ENCODE measurements at places on chromosomes 6 and 20.

DNA sequence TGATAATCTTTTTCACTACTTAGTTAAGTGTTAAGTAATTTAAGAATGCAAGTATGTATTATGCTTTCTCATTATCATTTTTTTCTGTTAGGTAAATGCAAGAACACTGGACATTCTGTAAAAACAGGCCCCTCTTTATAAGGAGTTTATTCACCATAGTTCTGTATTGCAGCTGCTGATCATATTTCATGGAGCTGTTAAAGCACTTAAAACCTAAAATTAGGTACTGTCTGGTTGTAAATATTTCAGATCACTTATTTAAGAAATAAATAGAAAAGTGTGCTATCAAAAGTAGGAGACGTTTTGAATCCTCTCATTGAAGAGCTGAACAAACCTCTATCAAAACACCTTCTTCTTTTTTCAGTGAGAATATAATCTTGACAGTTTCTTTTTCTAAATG is 3.9 kb downstream of the EYA4 start:
- no peak for DNase-seq

GRCh38 chr6:90175627-90176538 is 120.8 kb downstream of the BACH2 start:
- DNase-seq = no peak

- DNase-seq = no peak
Observed at GRCh38 chr20:34514897-34515483, 1.2 kb upstream of the DYNLRB1 start.

DNA sequence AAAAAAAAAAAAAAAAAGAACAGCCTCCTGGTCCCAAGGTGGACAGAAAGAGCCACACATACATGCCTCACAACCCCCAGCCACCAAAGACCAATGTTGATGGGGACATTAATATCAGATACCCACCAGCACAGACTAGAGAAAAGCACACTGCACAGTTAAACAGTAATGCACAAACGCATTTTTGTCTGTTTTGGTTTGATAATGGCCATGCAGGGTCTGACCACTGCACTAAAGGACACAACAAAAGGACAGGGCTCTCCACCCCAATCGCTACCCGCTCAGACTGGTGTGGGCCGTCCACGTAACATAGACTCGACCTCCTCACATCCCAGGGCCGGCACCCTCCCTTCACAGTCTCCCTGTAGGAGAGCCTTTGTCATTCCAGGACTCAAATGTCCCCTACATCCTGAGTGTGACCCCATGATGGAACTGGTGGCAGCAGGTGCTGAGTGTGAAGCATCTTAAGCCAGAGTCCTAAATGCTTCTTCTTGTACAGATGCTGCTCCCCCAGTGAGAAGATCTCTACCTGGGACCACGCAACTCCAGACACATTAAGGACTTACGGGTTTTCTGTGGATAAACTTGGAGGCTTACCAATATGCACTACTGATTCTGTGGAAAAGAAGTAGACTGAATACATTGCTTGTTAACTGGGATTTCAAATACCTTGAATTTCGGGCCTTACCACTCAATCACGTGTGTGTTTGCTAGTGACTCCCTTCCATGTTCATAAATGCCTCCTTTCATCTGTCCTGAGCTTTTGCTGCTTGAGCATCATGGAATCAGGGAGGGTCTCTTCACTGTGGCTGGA is 28.0 kb downstream of the RRBP1 start:
- no peak for DNase-seq

DNA sequence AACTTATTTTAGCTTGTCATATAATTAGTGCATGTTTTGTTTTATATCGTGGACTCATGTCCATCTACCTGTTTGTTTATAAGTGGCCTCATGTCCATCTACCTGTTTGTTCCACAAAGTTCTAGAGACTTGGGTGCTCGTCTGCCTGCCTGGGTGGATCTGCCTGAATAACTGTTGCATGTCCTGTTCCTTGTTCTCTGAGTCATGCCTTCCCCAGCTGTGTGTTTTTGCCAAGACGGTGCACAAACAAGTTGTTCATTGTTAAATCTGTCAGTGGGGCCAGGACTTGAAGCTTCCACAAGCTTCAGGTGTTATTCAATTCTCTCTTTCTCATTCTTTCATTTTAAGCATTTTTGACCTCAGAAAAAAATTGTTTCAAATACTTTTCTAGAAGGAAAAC is 358.0 kb upstream of the CITED2 start:
- peak; percentile 48 for DNase-seq

DNA sequence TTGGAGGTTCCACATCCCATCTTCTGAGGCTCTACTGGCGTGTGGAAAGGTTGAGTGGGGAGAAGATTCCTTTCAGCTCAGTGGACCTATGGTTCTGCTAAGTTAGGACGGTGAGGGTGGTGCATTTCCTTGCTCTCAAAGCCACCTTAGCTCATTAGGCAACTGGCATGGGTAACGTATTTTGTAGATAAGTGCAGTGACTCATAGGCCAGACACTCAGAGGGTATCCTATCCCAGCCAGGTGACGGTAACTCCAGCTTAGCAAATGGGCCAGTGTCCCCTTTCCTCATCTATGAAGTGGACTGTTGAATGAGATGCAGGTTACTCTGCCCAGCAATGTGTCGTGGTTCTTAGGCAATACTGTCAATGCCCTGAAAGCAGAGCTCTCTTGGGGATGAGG is 3.7 kb downstream of the RPS6KA2 start:
- no peak for DNase-seq

DNA sequence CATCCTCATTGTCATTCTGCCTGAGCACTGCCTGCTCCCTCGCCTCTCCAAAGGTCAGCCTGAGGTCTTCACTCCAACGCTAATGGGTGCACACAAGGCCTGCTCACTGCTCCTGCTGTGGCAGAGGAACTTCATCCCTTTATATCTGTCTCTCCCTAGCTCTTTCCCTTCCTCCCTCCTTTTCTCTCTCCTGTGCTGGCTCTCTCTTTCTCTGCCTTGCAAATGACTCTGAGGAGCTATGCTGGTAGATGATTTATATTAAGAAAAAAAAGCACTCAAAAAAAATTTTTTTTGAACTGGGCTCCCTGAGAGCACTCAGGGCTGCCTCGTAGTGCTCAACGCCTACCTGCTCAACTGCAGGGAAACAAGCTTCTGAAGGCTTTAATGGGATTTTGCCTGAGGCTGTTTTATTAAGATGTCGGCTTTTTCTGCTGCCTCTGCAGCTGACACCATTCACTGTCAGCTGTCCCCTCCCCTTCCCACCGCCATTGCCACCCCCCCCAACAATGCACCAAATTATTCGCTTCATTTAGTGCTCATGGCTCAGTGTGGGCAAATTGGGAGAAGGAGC is 137.7 kb upstream of the DEFB112 start:
- no peak for DNase-seq

DNA sequence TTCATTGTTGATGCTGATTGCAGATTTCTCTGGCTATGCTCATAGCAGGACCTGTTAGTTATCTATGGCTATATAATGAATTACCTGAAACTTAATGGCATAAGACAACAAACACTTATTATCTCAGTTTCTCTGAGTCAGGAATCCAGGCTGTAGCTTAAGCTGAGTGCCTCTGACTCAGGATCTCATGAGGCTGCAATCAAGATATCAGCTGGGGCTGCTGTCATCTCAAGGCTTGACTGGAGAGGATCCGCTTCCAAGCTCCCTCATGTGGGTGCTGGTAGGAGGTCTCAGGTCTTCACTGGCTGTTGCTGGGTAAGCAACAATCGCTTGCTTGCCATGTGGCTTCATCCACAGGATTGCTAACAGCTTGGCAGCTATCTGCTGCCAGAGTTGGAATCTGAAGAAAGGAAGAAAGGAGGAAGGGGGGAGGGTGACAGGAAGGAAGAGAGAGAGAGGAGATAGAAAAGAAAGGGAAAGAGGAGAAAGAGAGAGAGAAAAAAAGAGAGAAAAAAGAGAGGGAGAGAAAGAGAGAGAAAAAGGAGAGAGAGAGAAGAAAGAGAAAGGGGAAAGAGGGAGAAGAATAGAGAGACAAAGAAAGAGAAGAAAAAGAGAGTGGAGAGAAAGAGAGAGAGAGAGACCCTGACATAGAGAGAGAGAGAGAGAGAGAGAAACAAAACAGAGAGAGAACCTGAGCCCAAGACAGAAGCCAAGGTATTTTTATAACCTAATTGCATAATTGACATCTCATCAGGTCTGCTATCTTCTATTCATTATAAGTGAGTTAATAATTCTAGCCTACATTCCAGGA is 579.0 kb upstream of the BTBD3 start:
- DNase-seq = no peak

- DNase-seq = no peak
Observed at GRCh38 chr20:62622877-62623487, 19.3 kb upstream of the SLCO4A1 start.

- peak; percentile 92 for DNase-seq
Observed at GRCh38 chr6:35203152-35203670, 10.5 kb upstream of the SCUBE3 start.

GRCh38 chr6:137873273-137873762 is 6.3 kb downstream of the TNFAIP3 start:
- DNase-seq = peak; percentile 33

- DNase-seq = no peak
Observed at GRCh38 chr6:128505603-128506002, 14.8 kb downstream of the PTPRK start.

GRCh38 chr20:8082989-8083388 is 49.1 kb upstream of the PLCB1 start:
- no peak for DNase-seq

DNA sequence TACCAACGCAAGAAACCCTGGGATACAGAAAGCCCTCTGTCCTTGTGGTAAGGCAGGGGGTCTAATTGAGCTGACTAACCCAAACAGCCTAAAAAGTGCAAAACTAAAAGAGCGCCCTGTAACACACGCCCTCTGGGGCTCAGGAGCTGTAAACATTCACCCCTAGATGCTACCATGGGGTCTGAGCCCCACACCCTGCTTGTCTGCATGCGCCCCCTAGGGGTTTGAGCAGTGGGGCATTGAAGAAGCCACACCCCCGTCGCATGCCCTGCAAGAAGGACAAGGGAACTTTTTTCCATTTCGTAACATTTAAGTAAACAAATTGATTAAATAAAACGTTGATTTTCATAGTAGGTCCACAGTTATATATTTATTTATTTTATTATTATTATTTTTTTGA is 616.9 kb upstream of the MAN1A1 start:
- no peak for DNase-seq

DNA sequence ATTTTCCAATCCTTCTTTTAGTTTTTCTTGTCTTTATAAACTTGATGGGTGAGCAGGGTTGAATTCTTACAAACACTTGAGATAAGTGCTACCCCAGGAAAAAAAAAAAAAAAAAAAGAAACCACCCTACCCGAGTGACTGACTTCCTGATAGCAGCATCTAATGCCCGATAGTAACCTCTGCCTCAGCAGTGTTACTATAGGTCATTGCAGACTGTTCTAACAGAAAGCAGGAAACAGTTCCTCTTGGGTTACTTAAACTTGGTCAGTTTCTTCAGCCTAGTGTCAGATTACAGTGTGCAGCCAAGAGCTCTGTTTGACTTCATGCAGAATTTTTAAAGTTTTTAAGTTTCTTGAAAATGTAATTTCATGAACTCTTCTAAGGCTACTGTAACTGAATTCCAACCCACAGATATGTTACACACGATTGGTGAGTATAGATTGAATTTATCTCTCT is 2.1 kb downstream of the MYLIP start:
- peak; percentile 26 for DNase-seq

DNA sequence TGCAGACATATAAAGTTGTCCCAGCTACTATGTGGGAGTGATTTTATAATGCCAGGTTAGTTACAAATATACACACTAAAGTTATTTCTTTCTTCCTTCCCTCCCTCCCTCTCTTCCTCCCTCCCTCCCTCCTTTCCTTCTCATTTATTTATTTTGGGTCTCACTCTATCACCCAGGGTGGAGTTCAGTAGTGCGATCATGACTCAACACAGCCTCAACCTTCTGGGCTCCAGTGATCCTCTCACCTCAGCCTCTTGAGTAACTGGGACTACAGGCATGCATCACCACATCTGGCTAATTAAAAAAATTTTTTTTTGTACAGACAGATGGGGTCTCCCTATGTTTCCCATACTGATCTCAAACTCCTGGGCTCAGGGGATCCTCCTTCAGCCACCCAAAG is 59.2 kb downstream of the PHF20 start:
- peak; percentile 85 for DNase-seq

- no peak for DNase-seq
Observed at GRCh38 chr6:144295211-144295610, 10.1 kb downstream of the UTRN start.

GRCh38 chr20:7232796-7233195 is 465.3 kb downstream of the BMP2 start:
- DNase-seq = no peak

DNA sequence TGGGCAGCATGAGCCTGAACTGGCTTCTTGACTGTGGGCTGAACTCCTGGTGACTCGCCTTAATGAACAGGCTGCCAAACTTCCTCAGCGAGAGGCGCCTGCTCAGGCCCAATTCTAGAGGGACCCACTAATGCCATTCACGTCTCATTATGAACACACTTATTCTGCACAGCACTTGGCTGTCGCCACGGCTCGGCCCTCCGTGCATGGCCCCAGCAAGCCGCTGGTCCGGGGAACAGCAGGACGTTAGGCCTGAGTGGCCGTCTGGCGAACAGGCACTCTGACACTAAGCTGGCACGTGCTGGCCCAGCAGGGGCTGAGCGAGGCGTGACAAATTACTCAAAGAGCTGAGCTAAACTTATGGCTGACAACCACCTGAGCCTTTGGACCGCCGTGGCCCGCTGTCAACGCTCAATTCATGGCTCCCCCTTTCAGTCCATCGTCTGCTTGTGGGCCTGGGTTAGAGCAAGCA is 45.9 kb downstream of the INSM1 start:
- DNase-seq = peak; percentile 21

DNA sequence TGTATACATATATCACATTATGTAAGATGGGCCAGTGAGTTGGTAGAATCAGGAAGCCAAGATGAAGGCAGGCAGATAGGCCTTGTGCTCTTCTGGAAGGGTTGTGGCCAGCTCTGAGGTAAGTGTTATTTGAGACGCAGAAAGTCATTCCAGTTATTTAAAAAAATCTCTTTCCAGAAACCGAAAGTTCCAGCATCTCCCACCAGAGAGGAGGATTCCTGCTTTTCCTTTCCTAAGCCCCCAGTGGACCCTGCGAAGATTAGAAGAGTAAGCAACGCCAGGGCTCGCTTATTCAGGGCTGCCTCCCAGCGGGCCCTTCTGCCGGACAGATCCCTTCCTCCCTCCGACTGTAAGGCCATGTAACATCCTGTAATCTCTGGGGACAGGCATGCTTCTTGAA is 20.4 kb downstream of the ARMC2 start:
- DNase-seq = no peak
